Dermis microvascular lymphatic vessel endothelial cell (primary cell): ENCODE measurements at places on chromosomes 1 and 21. TPM values are rescaled to one million over a fixed set of nuclear protein-coding genes. Genes with fewer than 3 reads are reported as not detected.

RHBDL2 gene
- 0.13 TPM in 1 of 2 replicates, not detected in the other for total RNA-seq

MOB3C gene
- 8.6 and 9.9 TPM in 2 replicates for total RNA-seq

SLC16A4 gene
- total RNA-seq: 0.13 and 0.25 TPM in 2 replicates

IL10 gene
- not detected in 2 replicates for total RNA-seq

SDC3 gene
- total RNA-seq: 20.3 and 58.0 TPM in 2 replicates

KIRREL1 gene
- total RNA-seq: 16.2 and 19.8 TPM in 2 replicates

TRNP1 gene
- 1.4 and 3.1 TPM in 2 replicates for total RNA-seq

DNA sequence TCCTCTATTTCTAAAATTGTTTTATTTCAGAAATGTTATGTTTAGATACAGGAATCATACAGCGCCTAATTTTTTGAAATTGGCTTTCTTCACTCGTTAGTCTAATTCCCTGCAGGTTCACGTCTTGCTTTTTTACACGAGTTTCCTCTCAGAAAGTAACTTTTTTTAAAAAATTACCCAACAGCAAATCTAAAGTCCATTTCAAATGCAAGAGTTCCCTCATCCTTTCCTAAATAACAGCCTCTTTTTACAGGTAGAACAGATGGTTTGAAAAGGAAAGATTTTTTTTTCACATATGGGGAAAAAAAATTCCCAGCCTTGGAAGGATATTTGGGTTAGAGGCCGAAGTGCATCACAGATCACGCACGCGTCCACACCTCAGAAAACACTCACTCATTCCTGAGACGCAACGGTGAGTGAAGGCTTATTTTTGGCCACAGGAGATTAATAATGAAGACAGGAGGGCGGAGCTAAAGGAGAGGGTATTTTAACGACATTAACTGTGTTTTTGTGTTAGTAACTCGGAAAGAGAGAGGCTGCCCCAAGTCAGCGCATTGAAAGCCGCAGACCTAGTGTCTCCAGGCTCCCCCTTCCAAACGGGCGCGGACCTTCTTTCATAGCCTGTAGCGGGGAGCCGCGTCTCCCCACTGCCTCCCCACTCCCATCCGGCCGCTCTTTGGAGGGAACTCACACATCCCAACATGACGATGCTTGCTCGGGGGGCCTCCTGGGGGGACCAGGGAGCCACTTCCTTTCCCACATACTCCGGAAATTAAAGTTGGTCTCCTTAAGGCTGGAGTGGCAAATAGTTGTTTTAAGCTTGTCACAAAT is 969 bp upstream of the RIPK4 start:
- DNase-seq: no peak

- DNase-seq: peak; percentile 58
Observed at GRCh38 chr1:203686091-203686632, 59.5 kb downstream of the ATP2B4 start.

- peak; percentile 95 for DNase-seq
Observed at GRCh38 chr1:184296466-184297243, 90.2 kb upstream of the C1orf21 start.

DNA sequence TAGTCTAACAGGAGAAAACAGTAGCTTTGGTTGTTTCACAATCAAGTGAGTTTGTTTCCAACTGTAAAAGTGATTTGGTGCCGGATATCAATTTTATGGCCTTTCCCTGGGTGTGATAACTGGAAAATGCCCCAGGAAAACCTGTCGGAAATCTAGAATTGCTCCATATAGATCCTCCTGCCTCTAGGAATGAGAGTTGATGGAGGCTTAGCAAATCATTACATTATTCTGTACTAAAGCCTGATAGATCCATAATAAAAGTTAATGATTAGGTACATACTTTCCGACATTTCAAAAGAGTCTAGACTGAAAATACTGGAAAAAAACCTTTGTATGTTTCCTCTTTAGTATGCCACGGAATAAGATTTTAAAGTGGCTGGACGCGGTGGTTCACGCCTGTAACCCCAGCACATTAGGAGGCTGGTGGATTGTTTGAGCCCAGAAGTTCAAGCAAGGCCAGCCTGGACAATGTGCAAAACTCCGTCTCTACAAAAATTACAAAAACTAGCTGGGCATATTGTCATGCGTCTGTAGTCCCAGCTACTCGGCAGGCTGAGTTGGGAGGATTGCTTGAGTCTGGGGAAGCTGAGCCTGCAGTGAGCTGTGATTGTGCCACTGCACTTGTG is 70.0 kb upstream of the SLC45A1 start:
- DNase-seq: no peak

GRCh38 chr1:228176024-228176395 is 10.4 kb downstream of the IBA57 start:
- no peak for DNase-seq

DNA sequence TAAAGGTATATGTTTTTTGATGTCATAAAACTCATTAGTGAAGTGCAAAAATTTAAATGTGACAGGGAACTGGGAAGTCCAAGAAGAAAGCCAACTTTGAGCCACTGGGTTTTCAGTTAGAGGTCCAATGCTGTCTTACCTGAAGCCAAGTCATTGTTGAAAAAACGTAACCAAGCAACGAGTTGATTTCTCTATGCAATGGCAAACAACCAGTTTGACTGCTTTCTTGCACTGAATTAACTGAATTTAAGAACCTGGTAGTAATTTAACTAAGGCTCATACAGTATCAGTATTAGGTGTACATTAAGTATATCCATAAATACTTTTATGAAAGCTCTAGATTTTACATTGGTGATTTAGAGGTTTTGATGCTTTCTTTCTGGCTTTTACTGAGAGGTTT is 20.2 kb upstream of the S1PR1 start:
- no peak for DNase-seq

DNA sequence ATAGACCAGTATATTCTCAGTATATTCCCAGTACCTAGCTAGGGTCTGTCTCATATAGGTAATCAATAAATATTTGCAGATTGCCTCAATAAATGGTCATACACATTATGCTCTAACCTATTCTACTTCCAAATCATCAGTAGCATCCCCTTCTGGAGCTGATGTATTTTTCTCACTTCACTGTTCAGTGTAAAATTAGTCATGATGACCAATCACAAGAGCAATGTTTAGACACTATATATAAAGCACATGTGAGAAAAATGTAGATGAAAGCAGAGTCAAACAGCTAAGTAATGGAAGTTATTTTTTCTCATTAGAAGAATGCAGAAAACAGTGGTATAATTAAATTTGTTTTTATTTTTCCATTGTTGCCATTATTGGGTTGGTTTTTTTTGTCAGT is 34.7 kb downstream of the EPRS1 start:
- no peak for DNase-seq

DNA sequence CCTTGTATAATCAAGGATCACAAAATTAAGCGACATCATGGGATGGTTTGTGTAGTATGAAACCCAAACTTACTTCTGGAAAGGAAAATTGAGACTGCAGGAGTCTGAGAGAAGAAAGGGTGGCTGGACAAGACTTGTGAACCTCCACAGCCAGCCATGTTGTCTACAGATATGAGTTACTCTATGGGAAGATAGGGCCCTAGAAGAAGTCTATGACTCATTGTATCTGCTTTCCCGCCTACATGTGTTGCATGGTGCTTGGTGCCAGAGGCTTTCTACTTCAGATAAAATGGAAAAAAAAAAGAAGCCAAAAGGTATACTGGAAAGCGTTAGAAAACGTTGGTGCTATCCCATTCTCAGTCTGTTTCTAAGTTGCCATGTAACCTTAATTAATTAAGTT is 18.7 kb upstream of the OR6N2 start:
- DNase-seq: no peak

- peak; percentile 47 for DNase-seq
Observed at GRCh38 chr1:228141226-228142044, 1.4 kb downstream of the GUK1 start.

GRCh38 chr1:19363536-19364152 is 51.5 kb downstream of the SLC66A1 start:
- DNase-seq: no peak

DNA sequence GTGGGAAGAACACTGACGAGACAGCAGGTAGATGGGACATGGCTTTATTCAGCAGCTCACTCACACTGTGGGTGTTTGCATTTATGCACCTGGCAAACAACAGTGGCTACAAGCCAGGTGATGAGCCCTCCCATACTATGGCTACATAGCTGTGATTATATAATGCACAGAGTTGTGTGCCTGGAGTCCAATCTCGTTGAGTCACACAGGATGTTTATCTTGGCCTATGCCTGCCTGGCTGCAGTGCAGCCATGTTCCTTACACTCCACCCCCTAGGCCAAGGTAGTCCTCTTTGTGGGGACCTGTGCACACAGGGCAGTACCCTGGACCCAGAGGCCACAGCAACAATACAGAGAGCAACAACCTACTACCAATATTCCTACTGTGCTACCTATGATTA is 1643.8 kb downstream of the MRPL39 start:
- DNase-seq: no peak

DNA sequence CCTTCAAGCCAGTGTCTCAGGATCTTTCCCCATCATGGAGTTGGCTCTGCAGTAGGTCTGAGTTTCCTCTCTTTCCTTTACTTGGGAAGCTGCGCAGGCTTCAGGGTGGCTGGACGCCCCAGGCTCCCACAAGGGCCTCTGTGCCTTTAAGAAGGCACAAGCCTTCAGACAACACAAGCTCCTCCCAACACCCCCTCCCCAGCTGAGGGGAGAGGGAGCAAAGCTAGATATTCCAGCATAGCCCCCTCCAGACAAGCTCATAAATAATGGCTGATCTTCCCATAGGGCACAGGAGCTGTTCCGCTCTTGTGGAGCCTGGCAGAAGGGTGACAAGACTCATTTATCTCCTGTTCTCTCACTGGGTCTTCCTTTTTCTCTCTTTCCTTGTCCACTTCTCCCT is 27.9 kb upstream of the ATP2B4 start:
- DNase-seq: no peak

DNA sequence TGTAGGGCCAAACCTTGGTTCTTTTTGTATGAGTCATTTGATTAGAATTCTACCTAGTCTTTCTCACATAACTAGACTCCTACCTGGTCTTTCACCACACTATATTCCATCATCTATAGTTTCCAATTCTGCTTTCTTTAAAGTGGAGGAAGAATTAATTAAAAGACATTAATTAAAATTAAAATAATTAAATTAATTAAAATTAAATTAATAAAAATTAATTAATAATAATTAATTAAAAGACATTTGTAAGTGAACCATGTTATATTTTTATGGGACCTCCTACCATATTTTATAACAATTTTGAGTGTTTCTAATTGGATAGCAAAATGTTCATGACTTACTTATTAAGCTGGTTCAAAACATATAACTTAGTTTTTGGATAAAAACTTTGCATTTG is 77.4 kb downstream of the CCDC18 start:
- DNase-seq: no peak

DNA sequence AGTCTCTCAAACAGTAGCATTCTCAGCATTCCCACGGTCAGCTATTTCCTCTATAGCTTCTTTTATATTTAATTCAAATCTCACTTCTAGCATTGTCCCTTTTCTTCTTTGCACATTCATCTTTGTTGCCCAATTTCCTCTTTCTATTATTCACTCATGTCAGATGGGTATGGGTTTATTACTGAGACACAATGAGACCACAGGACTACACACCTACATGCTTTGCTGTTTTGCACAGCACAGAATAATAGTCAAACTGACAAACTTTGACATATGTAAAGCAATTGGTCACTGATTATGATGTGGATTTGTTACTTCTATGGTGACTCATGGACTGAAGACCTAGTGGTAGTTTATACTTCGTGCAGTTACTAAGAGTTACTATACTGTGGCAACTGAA is 5.8 kb upstream of the CD1C start:
- no peak for DNase-seq

- DNase-seq: no peak
Observed at GRCh38 chr1:209342441-209343175, 240.9 kb upstream of the CAMK1G start.

DNA sequence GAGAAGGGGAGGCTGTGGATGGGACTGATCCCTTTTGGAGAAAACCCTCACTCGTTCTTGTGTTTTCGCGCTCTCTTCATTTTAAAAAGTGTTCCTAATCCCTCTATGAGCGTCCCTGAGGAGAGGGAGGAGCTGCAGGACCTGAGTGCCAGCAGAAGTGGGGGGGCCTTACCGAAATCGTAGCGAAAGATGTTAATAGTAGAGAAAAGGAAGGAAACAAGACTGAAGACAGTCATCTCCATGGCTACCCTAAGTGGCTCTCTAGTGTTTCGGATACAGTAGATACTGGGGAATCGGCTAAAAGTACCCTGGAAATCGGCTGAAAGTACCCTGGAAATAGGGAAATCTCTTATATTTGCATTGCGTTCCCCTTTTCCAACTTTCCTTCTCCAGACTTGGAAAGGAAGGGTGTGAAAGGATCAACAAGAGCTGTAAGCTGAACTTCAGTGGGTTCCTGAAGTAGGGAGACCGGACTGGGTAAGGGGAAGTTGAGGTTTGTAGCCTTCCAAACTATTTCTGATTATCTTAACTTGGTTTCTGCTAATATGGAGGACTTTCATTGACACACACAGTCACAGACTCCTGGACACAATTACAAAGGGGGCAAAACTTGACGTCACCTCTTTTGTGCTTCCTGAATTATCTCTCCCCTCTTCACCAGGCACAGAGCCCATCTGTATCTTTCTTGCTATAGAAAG is 486 bp upstream of the DSTYK start:
- DNase-seq: no peak

- no peak for DNase-seq
Observed at GRCh38 chr1:11046270-11046566, 821 bp downstream of the MASP2 start.

- no peak for DNase-seq
Observed at GRCh38 chr1:10196976-10197375, 13.4 kb upstream of the KIF1B start.

- DNase-seq: no peak
Observed at GRCh38 chr1:193658081-193658480, 471.7 kb upstream of the B3GALT2 start.

DNA sequence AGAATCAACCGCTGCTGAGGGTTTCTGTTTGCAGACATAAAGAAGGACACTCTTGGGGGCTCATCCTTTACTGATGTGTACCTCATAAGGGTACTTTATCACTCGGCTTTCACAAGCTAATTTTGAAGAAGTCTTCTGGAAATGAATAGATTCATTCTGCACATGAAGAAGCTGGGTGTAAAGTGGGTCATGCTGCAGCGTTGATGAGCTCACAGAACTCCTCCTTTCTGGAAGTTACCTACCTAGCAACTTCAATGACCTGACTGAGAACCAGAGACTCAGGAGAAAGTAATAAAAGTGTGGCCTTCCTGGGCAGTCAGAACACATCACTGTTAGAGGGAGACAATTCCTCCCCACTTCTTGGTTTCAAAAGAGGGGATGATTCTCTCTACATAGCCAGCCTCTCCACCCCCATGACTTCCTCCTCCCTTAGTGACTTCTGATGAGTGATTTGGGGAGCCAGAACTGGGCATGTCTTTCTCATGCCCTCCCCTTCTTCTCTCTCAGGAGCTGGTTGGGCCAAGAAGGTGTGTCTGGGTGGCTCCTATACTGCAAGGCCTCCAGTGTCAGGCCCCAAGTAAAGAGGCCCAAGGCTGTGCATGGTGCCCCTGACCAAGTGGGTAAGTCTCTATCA is 27.0 kb downstream of the PCNX2 start:
- no peak for DNase-seq

DNA sequence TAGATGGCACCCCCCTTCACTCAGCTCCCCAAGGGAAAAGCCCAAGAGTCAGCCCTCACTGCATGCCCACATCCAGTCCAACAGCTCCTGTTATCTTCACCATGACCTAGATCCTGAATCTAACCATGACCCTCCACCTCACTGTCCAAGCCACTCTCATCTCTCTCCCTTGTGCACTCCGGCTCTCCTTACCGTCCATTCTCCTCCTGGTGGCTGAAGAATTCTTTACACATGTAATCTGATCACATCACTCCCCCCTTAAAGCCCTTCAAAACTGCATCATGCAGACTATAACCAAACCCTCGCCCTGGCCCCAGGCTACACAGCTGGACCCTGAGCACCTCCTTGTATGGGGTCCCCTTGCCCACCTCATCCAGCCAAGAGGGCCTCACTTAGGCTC is 14.0 kb upstream of the PAQR7 start:
- DNase-seq: no peak

GRCh38 chr1:246773213-246773641 is 49.0 kb downstream of the SCCPDH start:
- DNase-seq: no peak
